Epithelial cell of proximal tubule (primary cell): ENCODE measurements at places on chromosomes 3 and 15.

DNA sequence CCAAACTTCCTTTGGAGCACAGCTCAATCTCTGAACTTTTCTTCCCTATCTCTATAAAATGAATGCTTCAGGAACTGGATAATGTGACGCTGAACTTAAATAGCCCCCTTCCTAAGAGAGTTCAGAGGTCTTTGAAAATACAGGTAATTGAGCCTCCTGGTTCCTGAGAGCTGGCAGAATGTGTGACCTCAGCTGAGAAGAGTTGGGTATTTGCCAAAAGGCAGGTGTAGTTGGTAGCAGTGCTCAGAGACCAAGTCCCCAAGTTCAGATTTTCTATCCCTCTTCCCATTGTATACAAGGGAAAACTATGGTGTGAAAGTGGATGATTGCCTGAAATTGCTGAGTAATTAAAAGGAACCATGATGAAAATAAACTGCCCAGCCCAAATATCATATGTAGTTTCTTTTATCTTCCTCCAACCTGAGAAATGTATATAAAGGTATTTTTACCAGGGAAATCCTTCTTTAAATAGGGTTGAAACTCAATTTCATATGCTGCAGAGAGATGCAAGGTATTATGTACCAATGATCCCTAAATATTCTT is 154.6 kb upstream of the ICE2 start:
- DNase-seq, result no peak

DNA sequence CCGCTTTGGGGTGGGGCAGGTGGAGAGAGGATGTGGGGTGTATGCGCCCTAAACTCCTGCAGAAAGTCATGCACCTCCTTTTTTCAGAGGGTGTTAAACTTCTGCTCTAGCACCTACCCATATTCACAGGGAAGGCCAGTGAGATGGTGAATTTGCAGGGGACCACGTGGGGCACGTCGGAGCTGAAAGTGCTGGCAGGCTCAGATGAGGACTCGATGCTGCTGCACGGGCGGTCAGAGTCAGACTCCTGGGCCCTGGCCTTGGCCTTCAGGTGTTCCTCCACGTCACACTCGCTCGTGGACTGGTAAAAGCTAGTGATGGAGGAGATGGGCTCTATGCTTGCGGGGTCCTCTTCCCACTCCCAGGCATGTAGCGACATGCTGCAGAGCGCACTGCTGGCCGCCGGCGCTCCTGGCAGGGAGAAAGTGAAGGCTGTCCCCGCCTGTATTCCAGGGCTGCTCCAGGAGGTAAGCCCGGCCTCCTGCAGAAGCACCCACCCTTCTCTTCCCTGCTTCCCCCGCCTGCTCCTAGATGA is 883 bp downstream of the CFAP92 start:
- DNase-seq, result no peak

DNA sequence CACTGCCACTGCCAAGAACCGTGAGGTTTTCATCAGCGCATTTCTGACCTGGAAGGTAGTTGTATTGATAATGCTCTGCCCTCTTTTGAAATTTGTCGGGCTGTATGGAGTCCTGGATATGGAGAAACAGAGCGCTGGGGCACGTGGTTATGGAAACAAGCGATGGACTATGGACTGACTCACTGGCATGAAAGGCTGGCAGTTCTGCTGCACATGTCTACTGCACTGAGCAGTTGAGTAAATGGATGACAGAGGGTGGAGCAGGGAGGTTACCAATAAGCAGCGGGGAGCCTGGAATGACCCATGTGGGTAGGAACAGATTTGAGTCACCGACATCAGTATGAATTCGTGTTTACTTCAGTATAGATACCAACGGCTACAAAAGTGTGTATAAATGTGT is 429.5 kb downstream of the OCA2 start:
- peak; percentile 96 for DNase-seq

DNA sequence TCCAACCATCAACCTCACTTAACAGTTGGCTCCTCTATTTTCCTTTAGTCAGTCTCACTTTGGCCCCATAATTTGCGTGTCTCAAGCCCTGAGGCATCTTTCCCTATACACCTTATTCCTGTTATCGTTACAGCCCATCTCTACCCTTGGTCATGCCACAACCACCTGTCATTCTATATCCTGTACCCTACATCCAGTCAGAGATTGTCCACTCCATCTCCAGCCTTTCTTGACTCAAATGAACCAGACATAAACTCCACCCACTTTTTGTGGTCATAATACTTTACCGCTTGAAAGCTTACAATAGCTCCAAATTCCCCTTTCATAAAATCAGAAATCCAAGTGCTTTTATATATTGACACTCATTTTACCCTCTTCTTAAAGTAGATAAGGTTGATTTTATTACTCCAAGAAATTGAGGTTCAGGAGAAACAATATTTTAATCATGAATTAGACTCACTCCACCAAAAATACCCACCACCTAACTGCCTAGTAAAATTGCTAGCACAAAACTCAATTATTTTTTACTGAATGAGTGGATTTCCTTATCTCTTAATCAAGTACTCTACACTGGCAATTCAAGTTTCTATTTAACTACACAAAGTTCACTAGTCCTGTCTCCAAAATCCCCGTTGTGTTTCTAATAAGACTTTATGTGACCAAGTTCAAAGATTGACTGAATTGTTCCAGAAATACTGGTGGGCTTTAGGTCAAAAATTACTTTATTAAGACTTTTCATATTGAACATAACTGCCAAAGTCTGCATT is 9.1 kb downstream of the CCR4 start:
- DNase-seq, result no peak

DNA sequence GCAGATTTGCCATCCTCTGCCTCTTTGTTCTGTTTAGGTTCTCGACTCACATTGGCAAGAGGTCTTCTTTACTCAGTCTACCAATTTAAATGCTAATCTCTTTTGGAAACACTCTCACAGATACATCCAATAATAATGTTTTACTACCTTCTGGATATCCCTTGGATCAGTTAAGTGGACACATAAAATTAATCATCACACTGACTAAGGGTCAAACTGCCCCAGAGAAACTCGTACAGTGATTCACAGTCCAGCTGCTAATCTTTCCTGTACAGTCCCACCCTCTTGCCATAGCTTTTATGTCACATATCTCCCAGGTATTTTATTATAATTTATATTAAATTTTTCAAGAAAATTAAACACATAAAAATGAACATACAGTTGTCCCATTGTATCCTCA is 360.8 kb upstream of the RGMA start:
- DNase-seq, result no peak

GRCh38 chr3:186669378-186670084 is 3.7 kb downstream of the HRG start:
- DNase-seq, result no peak

GRCh38 chr3:129940086-129940485 is 34.4 kb upstream of the TRH start:
- DNase-seq, result no peak

DNA sequence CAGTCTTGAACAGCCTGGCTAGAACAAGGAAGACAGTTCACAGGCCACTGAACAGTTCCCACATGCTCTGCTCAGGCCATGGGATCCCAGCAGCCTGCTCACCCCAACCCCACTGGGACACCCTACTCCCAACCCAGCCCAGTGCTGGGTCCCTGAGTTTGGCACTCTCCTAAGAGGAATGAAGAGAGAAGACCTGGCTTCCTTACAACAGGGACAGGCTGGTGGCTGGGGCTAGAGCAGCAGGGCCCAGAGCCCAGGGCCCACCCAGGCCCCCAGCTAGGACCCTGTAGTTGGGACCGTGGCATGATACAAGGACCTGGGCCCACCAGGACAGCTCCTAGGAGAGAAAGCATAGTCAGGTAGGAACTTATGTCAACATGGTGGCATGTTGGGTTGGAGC is 43.4 kb downstream of the SEMA3G start:
- no peak for DNase-seq

- no peak for DNase-seq
Measured at GRCh38 chr15:34358367-34358766, 8.6 kb downstream of the LPCAT4 start.
